ENCODE measurements at places on chromosomes 5 and 9. TPM values are rescaled to one million over a fixed set of nuclear protein-coding genes. Genes with fewer than 3 reads are reported as not detected.

KIAA0825 gene
- polyA plus RNA-seq: 1.5 TPM

DNA sequence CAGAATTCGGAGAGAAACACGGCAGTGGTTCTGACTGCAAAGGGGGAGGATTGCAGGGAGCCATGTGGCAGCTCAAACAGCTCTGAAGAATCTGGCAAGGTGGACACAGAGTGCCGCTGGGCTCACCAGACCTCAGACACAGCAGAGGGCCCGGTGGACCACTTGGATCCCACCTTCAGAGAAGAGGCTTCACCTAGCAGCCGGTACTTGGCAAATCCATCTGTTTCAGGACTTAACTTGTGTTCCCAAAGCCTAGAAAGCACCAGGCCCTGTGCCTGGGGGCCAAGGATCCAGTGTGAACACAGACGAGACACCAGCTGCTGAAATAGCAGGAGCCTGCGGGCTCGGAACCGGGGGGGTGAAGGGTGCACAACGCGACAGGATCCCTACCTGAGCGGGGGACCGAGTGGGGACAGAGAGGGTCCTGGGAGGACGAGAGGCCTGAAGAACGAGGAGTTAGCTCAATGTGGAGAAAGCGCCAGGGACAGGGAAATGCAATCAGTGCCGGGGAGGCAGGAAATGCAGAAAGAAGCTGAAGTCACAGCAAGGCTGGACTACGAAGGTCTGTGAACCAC lies 44.6 kb downstream of the BTNL9 start:
- H3K36me3 ChIP-seq: no peaks in the 10 kb centered on the region
- no peak overlapping the region for H3K4me3 ChIP-seq
- peaks cover 4% of the 10 kb centered on the region for H3K27me3 ChIP-seq
- no peak overlapping the region for H3K27ac ChIP-seq
- no peak for DNase-seq
- no peaks in the 10 kb centered on the region for H3K4me1 ChIP-seq

- no peaks in the 10 kb centered on the region for H3K27me3 ChIP-seq
- H3K36me3 ChIP-seq: no peaks in the 10 kb centered on the region
- no peak overlapping the region for H3K27ac ChIP-seq
- DNase-seq: no peak
- H3K4me1 ChIP-seq: no peaks in the 10 kb centered on the region
These were observed 1944.2 kb upstream of the NUDT12 start for GRCh38 chr5:105506692-105507277.

- no peak overlapping the region for H3K27ac ChIP-seq
- DNase-seq: no peak
- H3K36me3 ChIP-seq: no peaks in the 10 kb centered on the region
- no peaks in the 10 kb centered on the region for H3K4me1 ChIP-seq
- no peaks in the 10 kb centered on the region for H3K27me3 ChIP-seq
These were observed 32.6 kb upstream of the ACOT12 start for GRCh38 chr5:81426359-81427030.

CCNB1 gene
- 5.1 TPM for polyA plus RNA-seq
